Fibroblast of skin of back (primary cell): ENCODE measurements at places on chromosomes 13 and 19.

GRCh38 chr13:110683203-110683883 lies 22.6 kb downstream of the CARS2 start:
- no peak for DNase-seq

DNA sequence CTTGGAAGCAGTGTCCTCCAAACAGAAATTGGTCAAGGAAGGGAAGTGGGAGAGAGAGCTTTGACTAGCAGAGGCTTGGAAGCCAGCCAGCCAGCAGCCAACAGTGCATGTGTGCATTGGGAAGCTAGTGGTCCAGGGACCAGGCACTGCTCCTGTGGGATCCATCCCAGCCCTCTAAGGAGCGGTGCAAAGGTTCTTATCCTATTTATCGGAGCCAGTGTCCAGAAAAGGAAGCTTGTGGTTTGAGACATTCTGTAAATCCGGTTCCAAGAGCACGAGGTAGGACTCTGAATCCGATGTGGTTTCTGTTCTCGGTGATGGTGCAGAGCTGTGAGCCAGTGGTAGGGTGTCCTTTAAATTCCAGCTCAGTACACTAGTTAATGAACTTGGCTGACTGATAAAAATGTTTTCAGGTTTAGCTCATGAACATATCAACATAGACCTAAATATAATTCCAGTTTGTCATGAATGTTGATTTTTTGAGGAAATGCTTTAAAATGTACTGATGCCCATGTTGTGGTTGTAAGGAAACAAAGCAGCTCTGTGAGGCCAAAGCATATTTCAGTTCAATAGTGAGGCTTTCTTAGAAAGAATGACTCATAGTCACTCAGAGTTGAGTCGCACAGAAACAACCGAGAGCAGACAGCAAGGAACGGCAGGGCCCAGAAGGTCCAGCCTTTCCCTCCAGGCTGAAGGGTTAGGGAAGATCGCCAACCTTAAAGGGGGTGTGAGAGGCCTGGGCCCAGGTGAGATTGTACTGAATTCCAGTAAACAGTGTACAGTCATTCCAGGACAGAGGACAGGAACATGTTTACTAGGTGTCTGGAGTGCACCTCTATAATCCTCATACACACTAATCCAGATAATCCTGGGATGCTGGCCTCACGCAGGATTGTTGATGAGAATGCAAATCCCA lies 21.5 kb upstream of the GARRE1 start:
- DNase-seq: peak; percentile 98

GRCh38 chr19:33621065-33621785 lies 528 bp upstream of the CHST8 start:
- no peak for DNase-seq

DNA sequence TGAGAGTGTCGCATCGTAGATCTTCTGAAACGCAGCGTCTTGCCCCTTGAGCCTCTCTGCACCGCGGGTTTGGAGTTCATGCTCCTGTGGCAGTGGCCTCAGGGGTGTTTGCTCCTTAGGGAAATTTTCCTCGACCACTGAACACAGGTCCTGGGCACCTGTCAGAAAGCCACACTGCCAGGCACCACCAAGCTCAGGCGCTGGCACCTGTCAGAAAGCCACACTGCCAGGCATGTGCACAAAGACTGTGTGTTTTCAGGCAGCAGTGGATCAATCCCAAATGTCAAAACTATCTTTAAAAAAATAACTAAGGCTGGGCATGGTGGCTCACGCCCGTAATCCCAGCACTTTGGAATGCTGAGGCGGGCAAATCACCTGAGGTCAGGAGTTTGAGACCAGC lies 87.1 kb downstream of the ATP11A start:
- no peak for DNase-seq

DNA sequence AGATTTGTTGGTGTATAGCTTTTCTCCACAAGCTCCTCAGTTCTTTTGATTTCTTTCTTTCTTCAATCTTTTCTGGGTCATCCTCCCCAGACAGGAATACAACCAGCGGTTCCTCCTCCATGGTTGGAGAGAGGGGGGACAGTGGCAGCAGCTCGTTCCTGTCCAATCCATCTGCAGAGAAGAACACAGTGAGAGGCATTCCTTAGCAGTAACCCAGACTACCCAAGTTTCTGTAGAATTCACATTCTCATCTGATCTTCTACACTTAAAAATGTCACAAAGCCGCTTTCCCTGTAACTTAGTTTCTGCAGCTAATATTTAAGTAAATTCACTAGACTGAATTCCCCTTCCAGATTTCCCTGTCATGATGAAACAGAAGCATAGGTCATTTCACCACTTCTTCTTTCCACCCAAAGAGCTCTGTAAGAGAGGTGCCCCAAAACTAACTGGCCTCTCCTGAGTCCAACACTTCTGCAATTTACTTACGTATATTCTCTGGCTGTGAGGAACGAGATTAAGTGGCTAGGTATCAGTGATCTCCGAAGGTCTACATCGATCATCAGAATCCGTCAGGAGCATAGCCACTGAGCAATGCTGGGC lies 171.9 kb downstream of the TBC1D4 start:
- no peak for DNase-seq
